ENCODE measurements at places on chromosomes 16 and 17.

DNA sequence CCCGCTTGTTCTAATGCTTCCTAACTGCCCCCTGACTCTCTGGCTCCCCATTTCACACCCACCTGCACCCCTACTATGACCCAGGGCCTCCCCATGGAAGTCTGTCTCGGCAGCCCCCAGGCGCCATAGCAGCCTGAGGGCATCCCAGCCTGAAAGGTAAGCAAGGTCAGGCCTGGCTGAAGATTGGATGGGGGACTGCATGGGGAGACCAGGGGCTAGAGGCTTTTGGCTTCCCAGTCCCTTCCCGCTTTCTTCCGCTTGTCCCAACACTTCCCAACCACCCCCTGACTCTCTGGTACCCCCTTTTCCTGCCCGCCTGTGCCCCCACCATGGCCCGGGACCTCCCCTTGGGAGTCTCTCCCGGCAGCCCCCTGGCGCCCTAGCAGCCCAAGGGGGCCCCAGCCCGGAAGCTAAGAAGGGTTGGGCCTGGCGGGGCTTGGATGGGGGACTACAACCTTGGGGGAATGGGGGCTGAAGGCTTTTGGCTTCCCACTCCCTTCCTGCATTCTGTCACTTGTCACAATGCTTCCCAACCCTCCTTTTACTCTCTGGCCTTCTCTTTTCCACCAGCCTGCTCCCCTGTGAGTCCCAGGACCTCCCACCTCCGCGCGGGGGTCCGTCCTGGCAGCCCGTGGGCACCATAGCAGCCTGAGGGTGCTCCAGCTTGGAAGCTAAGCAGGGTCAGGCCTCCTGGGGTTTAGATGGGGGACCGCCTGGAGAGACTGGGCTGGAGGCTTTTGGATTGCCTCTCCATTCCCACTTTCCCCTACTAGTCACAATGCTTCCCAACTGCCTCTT is 2288.4 kb downstream of the TP53TG3F start:
- DNase-seq: no peak

GRCh38 chr17:71699907-71700306 is 420.9 kb upstream of the SOX9 start:
- DNase-seq: no peak

- no peak for DNase-seq
These were observed 9.3 kb downstream of the ZNF629 start for GRCh38 chr16:30777591-30778297.

GRCh38 chr16:10013774-10014173 is 168.5 kb downstream of the GRIN2A start:
- no peak for DNase-seq

DNA sequence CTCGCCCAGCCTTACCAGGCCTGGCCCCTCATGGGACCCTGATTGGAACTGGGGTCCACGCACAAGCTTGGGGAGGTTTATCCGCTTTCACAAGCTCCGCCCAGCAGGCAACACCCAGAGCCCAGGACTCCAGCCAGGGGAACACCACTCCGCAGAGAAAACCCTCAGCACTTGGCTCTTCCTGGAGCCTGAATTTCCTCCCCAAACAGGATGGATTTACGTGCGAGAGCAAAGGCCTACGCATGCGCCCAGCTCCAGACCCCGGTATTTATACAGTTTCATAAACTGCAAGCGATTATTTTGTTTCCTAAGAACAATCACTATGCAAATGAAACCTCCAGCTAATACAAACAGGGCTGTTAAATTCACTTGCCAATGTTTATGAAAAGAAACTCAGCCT is 22.8 kb downstream of the ZNF423 start:
- DNase-seq: no peak

- DNase-seq: peak; percentile 96
These were observed 24.2 kb downstream of the KLHL36 start for GRCh38 chr16:84672276-84673202.

- no peak for DNase-seq
These were observed 1.5 kb upstream of the MTHFSD start for GRCh38 chr16:86556576-86556975.

DNA sequence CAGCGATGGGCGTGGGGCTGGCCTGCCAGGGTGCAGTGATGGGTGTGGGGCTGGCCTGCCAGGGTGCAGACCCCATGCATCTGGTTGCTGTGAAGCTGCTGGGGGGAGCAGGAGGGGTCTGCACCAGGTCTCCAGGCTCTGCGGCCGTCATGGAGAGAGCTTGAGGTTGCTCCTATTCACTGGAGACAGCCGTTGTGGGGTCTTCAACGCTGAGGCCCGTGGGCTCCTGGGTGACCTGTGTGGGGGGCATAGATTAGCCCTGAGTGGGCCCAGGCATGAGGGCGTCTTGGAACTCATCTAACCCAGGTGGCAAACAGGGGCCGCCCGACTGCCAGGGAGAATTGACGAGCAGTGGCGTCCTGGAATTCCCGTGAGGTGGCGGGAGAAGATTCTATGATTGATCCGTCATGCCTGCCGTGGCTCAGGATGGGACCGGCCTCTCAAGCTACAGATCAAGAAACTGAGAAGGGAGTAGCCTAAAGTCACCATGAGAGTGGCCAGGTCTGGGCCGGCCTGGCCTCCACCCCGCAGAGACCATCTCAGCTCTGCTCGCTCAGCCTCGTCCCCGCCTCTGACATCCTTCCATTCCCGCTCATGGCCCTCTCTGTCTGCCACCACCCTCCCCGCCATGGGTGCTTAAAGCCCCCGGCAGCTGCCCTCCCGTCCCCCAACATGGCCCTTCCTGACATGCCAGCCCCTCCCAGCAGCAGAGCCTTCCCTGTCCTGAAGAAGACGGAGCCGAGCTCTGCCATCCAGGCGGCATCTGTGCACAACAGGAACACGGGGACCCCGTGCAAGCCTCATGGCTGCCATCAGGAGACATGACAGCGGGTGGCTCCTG is 50.7 kb upstream of the ACSF3 start:
- DNase-seq: peak; percentile 57

DNA sequence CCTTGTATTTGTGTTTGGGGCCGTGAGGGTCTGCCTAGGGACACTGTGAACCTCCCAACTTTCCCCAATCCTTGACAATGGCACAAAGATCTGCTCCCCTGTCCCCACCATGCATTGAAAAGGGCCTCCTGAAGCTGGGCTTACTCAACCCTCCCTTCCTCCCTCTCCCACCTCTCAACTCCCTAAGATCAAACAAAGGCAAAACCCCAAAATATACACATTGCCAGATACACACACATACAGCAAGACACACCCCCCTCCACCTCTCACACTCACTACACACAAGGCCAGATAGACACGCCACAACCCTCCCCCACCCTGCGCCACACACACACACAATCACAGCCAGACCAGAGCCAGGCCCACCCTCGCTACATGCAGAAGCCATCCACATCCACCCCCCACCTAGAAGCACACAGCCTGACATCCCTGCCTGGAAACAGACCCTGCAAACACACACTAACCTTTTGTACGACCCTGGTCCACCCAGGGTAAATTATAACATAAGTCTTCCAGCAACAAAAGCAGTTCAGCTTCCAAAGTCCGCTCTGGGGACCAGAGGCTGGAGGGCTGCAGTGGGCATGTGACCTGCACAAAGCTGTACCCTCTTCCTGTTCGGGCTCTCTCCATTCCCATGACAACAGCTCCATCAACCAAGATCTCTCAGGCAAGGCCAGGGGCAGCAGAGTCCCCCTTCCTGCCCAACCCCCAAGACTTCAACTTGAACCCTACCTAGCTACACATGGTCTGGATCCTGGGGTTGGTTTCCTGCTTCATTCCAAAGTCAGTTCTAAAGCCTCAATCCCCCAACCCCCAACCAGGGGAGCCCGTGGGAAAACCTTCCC is 1.9 kb downstream of the PCGF2 start:
- DNase-seq: no peak

- no peak for DNase-seq
These were observed 10.4 kb downstream of the SULT1A2 start for GRCh38 chr16:28586466-28586865.

DNA sequence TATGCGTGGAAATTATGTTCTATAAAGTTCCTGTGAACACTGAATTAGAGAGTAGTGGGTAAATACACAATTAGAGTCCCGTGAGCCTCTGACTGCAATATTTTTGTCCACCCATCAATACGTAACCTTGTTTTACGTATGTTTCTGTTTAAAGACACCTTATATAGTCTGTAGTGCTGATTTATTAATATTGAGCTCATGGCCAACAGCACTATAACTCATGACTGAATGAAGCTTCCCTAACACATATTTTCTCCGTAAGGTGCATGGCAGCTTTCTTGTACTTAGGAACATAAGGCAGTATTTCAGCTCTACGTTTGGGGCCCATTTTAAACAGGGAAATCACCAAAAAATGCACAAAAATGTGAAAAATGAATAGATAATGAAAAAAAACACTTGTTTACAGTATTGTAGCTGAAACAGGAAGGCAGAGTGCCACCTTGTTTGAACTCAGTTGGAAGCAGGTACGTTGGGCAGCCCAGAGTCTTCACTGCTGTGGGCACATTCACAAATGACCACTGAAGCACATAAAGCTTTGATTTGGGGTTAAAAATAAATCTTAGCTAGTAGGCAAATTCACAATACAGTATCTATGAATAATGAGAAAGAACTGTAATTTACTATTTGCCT is 108.5 kb downstream of the CNTNAP4 start:
- no peak for DNase-seq

GRCh38 chr16:73956587-73957494 is 339.8 kb upstream of the PSMD7 start:
- no peak for DNase-seq

DNA sequence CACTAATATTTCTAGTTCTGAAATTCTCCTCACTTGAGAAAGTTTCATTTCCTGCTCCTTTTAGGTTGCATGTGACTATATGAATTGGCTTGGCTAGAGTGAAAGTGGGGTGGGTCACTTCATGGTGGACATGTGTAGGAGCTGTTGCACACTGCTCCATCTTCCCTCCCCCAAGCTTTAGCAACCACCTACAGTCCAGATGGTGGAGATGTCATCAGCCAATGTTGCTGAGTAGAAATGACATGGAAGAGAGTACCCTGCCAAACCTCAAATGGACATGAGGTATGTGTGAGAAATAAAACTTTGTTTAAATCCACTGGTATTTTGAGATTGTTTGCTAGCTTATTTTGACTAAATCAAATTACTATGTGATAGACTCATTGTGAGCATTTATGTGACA is 281.5 kb downstream of the CA10 start:
- DNase-seq: no peak

- DNase-seq: no peak
These were observed 11.7 kb downstream of the ERN1 start for GRCh38 chr17:64117981-64118979.

DNA sequence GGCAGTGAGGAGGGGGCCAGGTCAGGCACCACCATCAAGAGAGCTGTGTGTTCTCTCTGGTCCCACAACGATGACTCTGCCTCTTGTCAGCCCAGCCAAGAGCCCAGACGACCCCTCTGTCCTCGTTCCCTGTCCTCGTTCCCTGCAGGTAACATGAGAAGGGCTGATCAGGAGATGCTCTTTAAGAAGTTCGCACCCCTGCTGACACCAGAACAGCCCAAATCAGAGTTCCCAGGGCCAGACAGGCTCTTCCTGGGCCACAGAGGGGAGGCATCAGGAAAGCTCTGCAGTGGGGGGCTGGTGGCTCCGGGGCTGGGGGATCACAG is 13.5 kb upstream of the DNAI2 start:
- DNase-seq: no peak

DNA sequence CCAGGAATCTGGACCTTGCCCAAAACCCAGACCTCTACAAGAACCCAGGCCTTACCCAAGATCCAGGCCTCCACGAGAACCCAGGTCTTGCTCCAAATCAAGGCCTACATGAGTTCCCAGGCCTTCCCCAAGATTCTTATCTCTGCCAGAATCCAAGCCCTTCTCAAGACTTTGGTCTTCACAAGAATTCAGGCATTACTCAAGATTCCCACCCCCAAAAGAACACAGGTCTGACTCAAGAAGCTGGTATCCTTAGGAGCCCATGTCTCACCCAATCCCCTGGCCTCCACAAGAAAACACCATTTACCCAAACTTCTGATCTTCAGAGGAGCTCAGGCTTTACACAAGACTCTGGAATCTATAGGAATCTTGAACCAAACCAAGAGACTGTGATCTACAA is 2.6 kb downstream of the SPEM3 start:
- DNase-seq: no peak

All from spleen (tissue), 13 donors.